Fibroblast of lung (primary cell): ENCODE measurements at places on chromosomes 13 and 19. TPM values are rescaled to one million over a fixed set of nuclear protein-coding genes. Genes with fewer than 3 reads are reported as not detected.

The CCL25 gene
- total RNA-seq = not detected in 2 replicates

The EPS8L1 gene
- total RNA-seq = 0.17 and 0.51 TPM in 2 replicates

The ICAM3 gene
- total RNA-seq = 4.3 and 5.1 TPM in 2 replicates

The SULT2A1 gene
- total RNA-seq = not detected in 2 replicates

The PSG1 gene
- 0.51 and 1.3 TPM in 2 replicates for total RNA-seq

The BICRA gene
- 3.3 and 3.8 TPM in 2 replicates for total RNA-seq

The KLHL26 gene
- 2.8 and 3.5 TPM in 2 replicates for total RNA-seq

The B3GLCT gene
- 6.7 and 7.8 TPM in 2 replicates for total RNA-seq
